ENCODE measurements at places on chromosomes 7 and 10. TPM values are rescaled to one million over a fixed set of nuclear protein-coding genes. Genes with fewer than 3 reads are reported as not detected.

DNA sequence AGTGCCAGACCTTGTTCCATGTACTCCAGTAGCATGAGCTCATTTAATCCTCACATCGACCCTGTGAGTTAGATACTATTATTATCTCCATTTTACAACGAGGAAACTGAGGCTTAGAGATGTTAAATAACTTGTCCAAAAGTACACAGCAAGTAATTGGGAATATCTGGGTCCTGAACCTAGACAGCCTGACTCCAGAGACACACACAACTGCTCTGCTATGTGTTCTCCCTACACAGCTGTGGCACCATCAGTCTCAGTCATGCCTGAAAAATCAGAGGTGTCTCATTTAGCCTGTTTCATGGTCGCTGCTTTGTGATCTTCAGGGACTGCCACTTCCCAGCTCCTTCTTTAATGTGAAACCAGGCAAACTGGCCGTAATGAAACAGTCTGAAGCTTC, 56.5 kb downstream of the COL1A2 start:
- no peak overlapping the region for H3K27ac ChIP-seq
- peaks cover 7% of the 10 kb centered on the region for H3K27me3 ChIP-seq
- H3K4me1 ChIP-seq = no peaks in the 10 kb centered on the region
- H3K4me3 ChIP-seq = no peak overlapping the region
- H3K36me3 ChIP-seq = no peaks in the 10 kb centered on the region
- no peak for DNase-seq

DNA sequence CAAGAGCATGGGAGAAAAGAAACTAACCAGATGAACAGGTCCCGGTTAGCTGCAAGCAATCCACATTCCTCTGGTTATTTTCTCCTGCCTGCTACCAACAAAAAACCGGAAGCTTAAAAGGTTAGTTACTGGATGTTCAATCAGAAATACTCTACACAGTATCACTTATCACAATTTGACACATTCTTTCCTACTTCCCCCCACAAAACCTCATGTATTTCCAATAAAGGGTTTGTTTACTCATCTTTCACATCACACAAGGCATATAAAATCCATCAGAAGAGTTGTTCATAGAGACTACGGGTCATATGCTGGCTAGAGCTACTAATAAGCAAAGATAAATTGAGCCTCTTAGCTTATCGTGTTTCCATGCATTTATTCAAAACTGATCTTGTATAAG, 4.8 kb downstream of the SLC25A28 start:
- peaks cover 52% of the 10 kb centered on the region for H3K4me1 ChIP-seq
- H3K4me3 ChIP-seq = no peak overlapping the region
- no peak for DNase-seq
- H3K27me3 ChIP-seq = no peaks in the 10 kb centered on the region
- H3K27ac ChIP-seq = no peak overlapping the region
- peaks cover 46% of the 10 kb centered on the region for H3K36me3 ChIP-seq

DNA sequence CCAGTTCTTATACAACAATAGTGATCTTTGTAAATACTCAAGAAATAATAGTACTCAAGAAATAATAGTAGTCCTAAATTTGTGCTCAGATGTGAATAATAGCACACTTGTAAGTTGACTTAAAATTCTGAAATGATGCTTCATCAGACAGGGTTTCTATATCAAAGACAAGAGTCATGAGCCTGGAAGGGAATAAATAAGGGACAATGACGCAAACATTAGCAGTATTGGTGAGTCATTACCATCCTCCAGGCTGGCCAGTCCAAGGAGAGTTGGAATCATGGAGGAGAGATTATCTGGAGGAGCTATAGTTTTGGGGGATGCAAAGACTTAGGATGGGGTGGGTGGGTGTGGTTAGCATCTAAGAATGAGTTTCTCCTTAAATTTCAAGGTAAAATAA, 6.1 kb upstream of the SH3PXD2A start:
- no peak overlapping the region for H3K4me3 ChIP-seq
- H3K36me3 ChIP-seq = peaks cover 7% of the 10 kb centered on the region
- H3K4me1 ChIP-seq = no peaks in the 10 kb centered on the region
- no peak for DNase-seq

DNA sequence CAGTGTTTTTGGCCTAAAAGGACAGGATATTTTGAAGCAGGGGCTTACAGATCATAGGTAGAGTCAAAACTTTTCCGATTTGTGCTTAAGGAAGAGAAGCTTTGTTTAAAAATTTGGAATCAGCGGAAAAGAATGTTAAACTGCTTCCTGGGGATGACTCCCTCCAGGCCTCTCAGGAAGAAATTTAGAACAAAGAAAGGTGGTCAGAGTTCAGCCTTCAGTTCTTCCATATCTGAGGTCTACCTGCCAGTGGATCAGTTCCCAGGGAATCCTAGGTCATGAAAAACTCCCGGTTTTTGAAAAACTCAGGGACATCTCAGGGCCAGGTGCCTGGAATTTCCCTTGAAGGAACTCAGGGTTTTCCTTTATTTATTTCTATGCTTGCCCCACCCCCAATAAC, 100.3 kb downstream of the MCU start:
- peaks cover 9% of the 10 kb centered on the region for H3K4me1 ChIP-seq
- H3K27me3 ChIP-seq = no peaks in the 10 kb centered on the region
- H3K36me3 ChIP-seq = peaks cover 4% of the 10 kb centered on the region
- no peak for DNase-seq

- no peak for DNase-seq
- H3K36me3 ChIP-seq = peaks cover 2% of the 10 kb centered on the region
- H3K27ac ChIP-seq = no peak overlapping the region
- H3K4me1 ChIP-seq = peaks cover 8% of the 10 kb centered on the region
- peaks cover 33% of the 10 kb centered on the region for H3K27me3 ChIP-seq
- no peak overlapping the region for H3K4me3 ChIP-seq
These were observed 10.5 kb downstream of the ST8SIA6 start for GRCh38 chr10:17443707-17444387.

Gene PLCE1
- total RNA-seq = not detected

GRCh38 chr7:139791316-139791715, 13.5 kb upstream of the HIPK2 start:
- no peaks in the 10 kb centered on the region for H3K4me1 ChIP-seq
- no peak overlapping the region for H3K27ac ChIP-seq
- H3K36me3 ChIP-seq = peaks cover 2% of the 10 kb centered on the region
- no peaks in the 10 kb centered on the region for H3K27me3 ChIP-seq
- H3K4me3 ChIP-seq = no peak overlapping the region

Gene SFTPA1
- total RNA-seq = not detected

DNA sequence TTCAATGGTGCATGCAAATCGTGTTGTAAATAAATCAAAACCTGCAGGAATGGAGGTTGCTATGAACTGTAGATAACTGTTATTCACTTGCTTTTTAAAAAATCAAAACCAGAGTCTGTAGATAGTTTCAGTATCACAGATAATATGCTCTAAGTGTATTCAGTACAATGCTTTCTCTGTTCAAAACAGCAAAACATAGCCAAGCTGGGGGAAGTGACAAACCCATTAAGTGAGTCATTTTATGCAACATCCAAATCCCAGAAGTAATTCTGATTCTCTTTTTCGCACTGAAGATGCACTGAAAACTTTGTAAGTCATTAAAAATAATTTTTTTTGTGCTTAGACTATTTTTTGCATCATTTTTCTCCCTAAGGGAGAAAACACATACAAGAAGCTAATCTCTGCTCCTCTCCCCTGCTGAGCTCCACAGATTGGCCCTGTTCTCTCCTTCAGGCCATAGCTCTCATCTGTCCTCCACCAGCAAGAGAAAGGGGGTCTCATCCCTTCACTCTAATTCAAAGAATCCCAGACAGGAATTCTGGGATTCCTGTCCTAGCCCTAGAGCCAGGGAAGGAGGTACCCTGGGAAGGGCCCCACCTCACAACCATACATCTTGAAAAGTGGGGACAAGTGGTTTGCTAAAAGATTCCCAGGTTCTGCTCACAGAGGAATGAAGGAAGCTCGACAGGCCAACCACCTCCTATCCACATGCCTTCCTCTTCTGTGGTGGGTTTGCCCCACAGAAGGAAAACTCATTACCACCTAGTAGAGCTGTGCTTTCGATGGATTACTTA, 4.9 kb downstream of the PRTFDC1 start:
- no peaks in the 10 kb centered on the region for H3K36me3 ChIP-seq
- DNase-seq = peak; percentile 4
- H3K4me1 ChIP-seq = peaks cover 13% of the 10 kb centered on the region
- H3K4me3 ChIP-seq = no peak overlapping the region

Gene STAMBPL1
- 67.6 TPM for total RNA-seq

DNA sequence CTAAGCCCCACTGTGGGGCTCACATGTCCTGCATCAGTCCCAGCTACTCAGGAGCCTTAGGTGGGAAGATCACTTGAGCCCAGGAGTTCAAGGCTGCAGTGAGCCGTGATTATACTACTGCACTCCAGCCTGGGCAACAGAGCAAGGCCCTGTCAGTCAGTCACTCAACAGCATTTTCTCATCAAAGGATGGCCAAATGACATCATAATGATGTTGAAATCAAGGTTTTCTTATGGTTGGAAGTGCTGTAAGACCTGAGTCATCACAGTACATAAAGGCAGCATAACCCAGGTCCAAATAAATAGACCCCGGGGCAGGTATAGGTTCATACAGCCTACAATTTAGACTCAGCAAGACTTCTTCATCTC, 341.1 kb downstream of the PARD3 start:
- no peak for DNase-seq
- H3K27me3 ChIP-seq = no peaks in the 10 kb centered on the region
- H3K4me3 ChIP-seq = no peak overlapping the region

- no peak overlapping the region for H3K4me3 ChIP-seq
- DNase-seq = no peak
- no peaks in the 10 kb centered on the region for H3K4me1 ChIP-seq
These were observed 68.2 kb upstream of the LRGUK start for GRCh38 chr7:134058980-134059379.

- peak overlapping the region; percentile 13 for H3K4me3 ChIP-seq
- H3K27me3 ChIP-seq = no peaks in the 10 kb centered on the region
- peaks cover 63% of the 10 kb centered on the region for H3K4me1 ChIP-seq
These were observed 85.8 kb downstream of the GSAP start for GRCh38 chr7:77330169-77330882.

- no peak overlapping the region for H3K4me3 ChIP-seq
- H3K4me1 ChIP-seq = peaks cover 10% of the 10 kb centered on the region
- peaks cover 6% of the 10 kb centered on the region for H3K36me3 ChIP-seq
- DNase-seq = no peak
These were observed 80.8 kb downstream of the TMEM106B start for GRCh38 chr7:12291870-12292269.

- peaks cover 8% of the 10 kb centered on the region for H3K36me3 ChIP-seq
- H3K4me3 ChIP-seq = no peak overlapping the region
- DNase-seq = no peak
- H3K4me1 ChIP-seq = peaks cover 49% of the 10 kb centered on the region
- H3K27ac ChIP-seq = peak overlapping the region; percentile 84
- H3K27me3 ChIP-seq = peaks cover 10% of the 10 kb centered on the region
These were observed 168.3 kb downstream of the CREB5 start for GRCh38 chr7:28580665-28581064.

DNA sequence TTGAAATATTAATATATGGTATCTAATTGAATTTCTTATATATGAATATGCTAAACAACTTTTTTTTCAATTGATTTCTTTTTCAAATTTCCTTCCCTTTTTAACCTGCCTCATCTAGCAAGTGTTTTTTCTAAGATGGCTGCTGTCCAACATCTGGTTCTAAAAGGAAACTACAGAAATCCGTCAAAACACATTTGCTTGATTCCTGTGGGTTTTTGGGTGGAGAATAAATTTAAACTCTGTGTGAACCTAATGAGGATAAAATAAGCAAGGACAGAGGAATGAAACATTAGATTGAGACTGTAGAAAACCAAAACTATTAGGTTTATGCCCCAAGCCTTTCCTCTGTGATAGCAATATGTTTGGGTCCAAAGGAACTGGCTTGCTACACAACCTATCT, 75.5 kb upstream of the STARD3NL start:
- no peak overlapping the region for H3K27ac ChIP-seq
- H3K36me3 ChIP-seq = no peaks in the 10 kb centered on the region
- H3K27me3 ChIP-seq = peaks cover 23% of the 10 kb centered on the region
- no peak for DNase-seq
- no peaks in the 10 kb centered on the region for H3K4me1 ChIP-seq

- peaks cover 17% of the 10 kb centered on the region for H3K36me3 ChIP-seq
- peak; percentile 55 for DNase-seq
- H3K4me3 ChIP-seq = peak overlapping the region; percentile 86
- H3K27me3 ChIP-seq = peaks cover 7% of the 10 kb centered on the region
- H3K4me1 ChIP-seq = peaks cover 25% of the 10 kb centered on the region
- H3K27ac ChIP-seq = peak overlapping the region; percentile 91
These were observed 1.4 kb upstream of the TRIM8 start for GRCh38 chr10:102642736-102643335.

DNA sequence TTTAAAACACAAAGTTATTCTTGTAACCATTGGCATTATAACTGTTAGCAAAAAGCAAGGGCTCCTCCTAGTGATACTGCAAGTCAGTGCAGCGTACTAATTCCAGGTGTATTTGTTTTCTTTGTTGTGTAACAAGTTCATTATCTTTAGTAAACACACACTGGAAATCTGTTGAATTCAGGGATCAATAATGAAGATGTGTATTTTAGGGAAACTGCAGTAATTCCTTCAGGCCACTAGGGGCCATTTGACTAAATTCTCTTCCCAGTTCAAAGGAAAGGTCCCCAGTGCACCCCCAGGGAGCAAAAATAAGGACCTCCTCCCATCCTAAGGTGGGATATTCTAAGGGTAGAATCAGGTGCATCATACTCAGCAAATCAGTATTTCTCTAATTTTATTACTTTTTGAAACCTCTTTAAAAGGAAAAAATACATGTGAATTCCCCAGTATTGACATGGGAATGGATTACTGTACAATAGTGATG, 158.6 kb upstream of the LYZL1 start:
- H3K4me3 ChIP-seq = no peak overlapping the region
- no peak overlapping the region for H3K27ac ChIP-seq
- DNase-seq = no peak
- H3K36me3 ChIP-seq = no peaks in the 10 kb centered on the region
- H3K4me1 ChIP-seq = no peaks in the 10 kb centered on the region

Gene LIPN
- not detected for total RNA-seq

DNA sequence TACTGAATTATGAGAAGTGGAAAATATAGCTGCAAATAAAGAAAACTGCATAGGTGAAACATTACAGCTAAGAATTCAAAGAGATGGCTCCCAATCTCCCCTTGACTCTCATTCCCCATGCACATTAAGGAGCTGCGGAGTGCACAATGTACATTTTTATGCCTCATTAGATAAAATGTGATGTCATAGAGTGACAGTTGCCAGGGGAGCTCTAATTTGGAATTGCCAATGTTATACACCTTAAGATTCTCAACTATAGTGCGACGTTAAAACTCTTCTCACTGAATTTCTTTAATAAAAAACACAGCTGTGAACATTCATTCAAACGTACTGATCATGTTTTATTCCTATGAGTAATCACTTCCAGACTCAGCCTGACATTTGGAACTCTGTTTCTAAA, 386.9 kb upstream of the CELF2 start:
- no peaks in the 10 kb centered on the region for H3K27me3 ChIP-seq
- H3K4me3 ChIP-seq = no peak overlapping the region
- H3K27ac ChIP-seq = no peak overlapping the region

Gene DYNC1I1
- total RNA-seq = not detected
